ENCODE measurements at places on chromosomes 3 and 15.

- peak; percentile 49 for DNase-seq
Observed at GRCh38 chr3:106392915-106393314, 524.1 kb upstream of the CBLB start.

DNA sequence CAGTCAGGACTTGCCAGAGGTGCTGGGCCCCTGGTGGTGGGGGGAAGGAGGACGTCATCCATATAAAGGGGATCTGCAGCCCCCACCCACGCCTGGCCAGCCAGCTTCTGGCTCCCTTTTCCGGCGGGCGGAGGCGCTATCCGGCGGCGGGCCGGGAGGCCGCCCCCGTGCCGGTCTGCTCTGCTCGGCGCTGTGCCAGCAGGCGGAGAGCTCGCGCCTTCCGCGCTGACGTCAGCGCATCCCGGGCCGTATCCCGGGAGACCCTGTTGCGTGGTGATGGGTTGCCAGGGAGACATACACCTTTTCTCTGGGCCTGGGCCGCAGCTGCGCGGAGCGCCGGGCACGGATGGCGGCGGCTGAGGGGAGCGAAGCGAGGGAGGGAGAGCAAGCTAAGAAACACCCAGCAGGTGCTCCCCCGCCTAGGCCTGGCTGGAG lies 1.1 kb downstream of the FAM131A start:
- peak; percentile 75 for DNase-seq

GRCh38 chr3:32865383-32865782 lies 47.6 kb downstream of the TRIM71 start:
- DNase-seq: peak; percentile 17

DNA sequence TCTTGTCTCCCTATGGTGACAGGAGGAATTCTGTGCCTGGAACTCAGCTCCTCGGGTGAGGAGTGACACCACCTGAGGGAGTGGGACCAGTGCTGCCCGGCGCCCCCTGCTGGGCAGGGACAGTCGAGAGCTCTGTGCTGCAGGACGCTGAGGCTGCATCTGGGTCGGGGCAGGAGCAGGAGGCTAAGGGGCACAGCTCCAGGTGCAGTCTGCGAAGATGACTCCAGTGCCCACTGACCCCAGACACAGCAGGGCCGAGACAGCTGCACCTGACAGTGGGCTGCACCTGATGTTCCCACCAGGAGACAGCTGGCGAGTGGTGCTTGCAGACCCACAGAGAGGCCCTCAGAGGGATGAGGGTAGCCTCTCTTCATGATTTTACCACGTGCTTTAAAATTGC lies 152.9 kb downstream of the ATP10A start:
- no peak for DNase-seq

DNA sequence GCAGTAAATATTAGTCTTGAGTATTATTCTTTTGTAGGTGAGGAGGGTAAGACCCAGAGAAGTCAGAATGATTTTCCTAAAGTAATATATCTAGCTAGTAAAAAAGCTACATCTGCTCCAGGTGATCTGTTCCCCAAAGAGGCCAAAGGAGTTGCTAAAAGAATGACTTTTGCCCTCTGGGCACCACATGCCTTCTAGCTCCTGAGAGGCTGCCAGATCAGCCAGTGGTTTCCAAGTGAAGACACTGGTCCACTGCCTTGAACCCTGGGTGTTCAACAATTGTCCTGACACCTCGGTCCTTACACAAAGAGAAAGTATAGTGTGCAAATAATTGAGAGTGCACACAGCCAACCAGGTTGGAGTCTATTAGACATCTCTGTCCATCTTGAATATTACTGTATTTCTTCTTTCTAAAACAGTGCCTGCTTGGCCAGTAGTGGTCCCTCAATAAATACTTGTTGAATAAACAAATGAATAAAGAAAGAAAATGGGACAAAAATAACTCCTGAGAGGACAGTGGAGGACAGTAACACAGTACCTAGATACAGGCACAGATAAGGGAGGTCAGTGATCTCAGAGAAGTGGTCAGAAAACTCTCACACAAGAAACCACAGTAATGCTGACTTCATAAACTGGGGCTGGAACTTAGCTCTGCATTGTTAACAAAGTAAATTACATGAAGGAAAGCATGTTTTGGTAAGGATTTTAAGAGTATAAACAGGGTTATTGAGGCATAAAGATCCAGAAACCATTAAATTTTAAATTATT lies 56.6 kb upstream of the CSTA start:
- DNase-seq: peak; percentile 6

DNA sequence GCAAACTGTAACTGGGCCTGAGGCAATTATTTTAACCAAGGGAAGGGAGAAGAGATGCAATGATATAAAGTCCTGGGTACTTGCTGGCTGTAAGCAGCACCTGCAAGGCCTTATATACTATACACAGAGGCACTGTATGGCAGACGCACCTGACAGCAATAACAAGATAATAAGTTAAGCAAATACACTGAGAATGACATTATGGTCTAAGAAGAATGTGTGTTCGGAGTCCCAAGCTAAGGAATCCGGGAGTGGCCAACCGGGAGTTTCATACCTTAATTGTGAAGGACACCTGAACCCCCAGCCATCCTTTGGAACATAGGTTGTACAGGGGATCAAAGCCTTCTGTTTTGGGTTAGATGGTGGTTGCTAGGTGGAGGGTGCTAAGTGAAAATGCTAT lies 13.7 kb downstream of the FAM240A start:
- no peak for DNase-seq

DNA sequence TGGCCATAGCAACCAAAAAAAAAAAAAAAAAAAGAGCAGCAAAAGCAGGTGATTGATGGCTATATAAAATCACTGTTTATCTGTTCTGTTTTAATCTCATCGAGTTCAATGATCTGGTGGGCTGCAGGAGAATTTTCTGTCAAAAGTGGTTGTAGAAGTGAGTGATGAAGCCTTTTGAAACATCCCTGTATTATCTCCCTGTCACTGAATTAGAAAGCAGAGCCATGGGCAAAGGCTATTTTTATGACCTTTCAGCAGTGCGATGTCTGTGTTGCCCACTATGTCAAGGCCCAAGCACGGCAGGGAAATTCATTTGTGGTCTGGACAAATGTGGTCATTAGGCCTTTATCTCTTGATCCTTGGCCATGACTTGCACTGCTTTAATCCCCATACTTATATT lies 59.9 kb downstream of the OTOL1 start:
- DNase-seq: no peak

GRCh38 chr3:4284865-4285264 lies 18.3 kb upstream of the SETMAR start:
- no peak for DNase-seq

- DNase-seq: no peak
Observed at GRCh38 chr3:46116996-46117395, 89.7 kb upstream of the XCR1 start.

- no peak for DNase-seq
Observed at GRCh38 chr15:34336231-34336990, 1.2 kb downstream of the SLC12A6 start.

- DNase-seq: no peak
Observed at GRCh38 chr15:80856809-80857377, 77.7 kb downstream of the CEMIP start.

GRCh38 chr3:143551761-143552160 lies 296.5 kb downstream of the SLC9A9 start:
- no peak for DNase-seq

DNA sequence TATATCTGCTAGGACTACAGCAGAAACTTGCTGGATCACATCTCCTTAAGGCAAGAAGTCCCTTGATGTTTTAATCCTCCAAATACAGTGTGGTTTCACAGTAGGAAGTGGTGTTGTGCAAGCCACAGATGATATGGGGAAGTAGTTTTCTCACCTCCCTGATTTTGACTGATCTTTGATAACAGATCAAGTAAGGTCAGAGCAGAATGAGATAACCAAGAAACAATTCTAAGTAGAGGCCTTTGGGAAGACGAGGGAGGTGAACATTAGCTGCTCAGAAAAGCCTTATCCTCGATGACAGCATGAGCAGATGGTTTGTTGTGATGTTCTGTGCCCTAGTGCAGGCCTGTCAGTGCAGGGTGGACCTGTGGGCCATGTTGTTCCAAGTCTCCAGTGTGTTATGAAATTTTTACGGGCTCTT lies 61.3 kb downstream of the RIOX2 start:
- DNase-seq: no peak

DNA sequence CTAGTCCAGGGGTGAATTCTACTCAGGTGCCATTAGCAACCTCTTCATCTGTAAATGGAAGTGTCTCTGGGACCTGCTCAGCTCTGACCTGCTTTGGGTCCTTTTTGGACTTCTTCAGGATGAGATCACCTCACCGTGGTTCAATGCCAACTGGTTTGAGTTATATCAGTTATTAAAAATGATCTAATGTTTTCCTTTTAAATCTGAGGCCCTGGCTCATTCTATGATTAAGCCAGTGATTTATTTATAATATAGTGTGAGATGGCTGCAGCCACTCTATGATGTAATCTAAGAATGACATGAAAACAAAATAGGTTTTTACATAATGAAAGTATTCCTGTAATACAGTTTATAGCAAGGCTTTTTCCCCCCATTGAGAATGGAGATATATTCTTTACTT lies 79.4 kb downstream of the LPP start:
- DNase-seq: peak; percentile 53

- DNase-seq: peak; percentile 64
Observed at GRCh38 chr3:130658678-130659077, 88.0 kb downstream of the PIK3R4 start.

DNA sequence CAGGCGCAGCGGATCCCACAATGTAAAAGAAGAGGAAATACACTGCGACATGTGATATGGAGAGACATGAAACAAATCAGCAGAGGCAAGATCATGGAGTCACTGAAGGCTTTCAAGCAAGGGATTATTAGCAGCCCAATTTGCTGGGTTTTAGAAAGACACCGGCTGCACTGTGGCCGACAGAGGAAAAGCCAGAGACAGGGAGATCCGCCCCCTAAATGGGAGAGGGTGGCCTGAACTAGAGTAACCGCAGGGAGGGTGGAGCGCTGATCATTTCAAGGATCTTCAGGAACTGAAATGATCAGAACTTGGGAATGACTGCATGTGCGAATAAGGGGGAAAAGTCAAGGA lies 612 bp upstream of the C15orf40 start:
- DNase-seq: no peak

- no peak for DNase-seq
Observed at GRCh38 chr3:110670407-110670806, 401.2 kb upstream of the NECTIN3 start.

DNA sequence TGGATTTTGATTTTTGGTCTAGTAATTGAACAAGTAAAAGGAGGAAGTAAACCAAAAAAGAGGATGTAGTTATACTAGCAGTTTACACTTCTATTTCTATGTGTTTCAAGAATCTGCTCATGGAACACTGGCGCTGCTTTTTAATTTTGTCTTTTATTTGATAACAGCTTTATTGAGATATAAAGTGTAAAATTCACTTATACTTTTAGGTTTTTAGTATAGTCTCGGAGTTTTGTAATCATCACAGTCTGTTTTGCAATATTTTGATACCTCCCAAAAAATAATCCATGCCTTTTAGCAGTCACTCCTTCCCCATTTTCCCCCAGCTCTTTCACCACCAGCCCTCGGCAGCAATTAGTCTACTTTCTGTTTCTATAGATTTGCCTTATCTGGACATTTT lies 18.0 kb downstream of the UBE2E2 start:
- no peak for DNase-seq

GRCh38 chr15:69034352-69034751 lies 19.9 kb downstream of the NOX5 start:
- peak; percentile 97 for DNase-seq

Data from astrocyte (in vitro differentiated cells and primary cell).